ENCODE measurements at places on chromosomes 4 and X.
A peak's percentile ranks its signal among the peaks of the same experiment; 100 is the strongest.

DNA sequence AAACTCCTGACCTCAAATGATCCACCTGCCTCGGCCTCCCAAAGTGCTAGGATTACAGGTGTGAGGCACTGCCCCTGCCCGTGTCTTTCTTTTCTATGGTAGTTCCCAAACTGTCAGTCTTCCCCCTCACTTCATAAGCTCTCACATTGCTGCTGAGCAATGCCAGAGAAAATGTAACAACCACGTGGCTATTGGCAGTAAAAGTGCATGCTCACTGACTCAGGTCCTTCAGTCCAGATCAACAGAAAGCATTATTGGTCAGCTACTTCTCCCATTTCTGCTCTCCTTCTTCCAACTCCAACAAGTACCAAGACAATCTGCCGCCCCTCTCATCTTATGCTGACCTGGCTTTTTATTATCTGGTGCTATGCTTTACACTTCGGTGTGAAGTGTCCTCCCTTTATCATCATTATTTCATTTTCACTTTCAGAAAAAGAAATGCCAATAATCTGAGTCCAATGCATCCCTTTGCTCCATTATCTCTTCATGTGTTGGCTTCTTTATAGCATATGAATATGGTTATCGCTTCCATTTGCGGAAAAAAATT lies 133.8 kb upstream of the UGT8 start:
- no peak for DNase-seq

DNA sequence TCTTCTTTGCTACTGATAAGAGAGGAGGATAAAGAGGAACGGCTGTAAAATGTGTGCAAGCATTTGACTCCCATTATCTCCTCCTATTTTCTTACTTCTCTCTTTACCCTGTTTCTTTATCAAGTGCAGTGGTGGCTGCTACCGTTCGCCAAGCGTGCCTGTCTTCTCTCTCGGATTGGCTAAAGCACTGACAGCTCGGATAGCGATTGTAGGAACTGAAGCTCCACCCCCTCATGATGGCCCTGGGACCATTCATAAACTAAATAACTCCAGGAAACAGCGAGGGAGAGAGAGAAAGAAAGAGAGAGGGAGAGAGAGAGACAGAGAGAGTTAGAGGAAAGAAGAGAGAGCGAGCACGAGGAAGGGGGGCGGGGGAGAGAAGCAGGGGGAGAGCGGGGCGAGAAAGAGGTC lies 305 bp upstream of the MAB21L2 start:
- no peak for DNase-seq

- no peak for DNase-seq
These were observed 21.6 kb upstream of the REPS2 start for GRCh38 chrX:16924631-16925480.

DNA sequence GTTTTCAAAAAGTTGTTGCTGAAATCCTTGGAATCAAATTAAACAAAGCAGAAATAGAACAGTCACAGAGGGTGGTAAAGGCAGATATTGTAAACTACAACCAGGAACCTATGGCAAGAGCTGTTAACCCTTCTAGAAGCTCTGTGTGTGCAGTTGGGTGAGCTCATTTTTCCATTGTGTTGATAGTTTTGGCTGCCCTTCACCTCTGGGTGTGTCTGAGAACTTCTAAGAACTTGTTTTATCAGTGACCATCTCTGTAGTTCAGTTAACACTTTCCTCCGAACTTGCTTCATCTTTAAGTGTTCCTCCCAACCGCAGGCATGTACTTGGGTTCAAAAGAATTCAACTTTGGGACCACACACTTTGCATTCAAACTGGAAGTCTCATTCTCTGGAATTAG lies 32.7 kb downstream of the RBMX start:
- DNase-seq, result no peak

DNA sequence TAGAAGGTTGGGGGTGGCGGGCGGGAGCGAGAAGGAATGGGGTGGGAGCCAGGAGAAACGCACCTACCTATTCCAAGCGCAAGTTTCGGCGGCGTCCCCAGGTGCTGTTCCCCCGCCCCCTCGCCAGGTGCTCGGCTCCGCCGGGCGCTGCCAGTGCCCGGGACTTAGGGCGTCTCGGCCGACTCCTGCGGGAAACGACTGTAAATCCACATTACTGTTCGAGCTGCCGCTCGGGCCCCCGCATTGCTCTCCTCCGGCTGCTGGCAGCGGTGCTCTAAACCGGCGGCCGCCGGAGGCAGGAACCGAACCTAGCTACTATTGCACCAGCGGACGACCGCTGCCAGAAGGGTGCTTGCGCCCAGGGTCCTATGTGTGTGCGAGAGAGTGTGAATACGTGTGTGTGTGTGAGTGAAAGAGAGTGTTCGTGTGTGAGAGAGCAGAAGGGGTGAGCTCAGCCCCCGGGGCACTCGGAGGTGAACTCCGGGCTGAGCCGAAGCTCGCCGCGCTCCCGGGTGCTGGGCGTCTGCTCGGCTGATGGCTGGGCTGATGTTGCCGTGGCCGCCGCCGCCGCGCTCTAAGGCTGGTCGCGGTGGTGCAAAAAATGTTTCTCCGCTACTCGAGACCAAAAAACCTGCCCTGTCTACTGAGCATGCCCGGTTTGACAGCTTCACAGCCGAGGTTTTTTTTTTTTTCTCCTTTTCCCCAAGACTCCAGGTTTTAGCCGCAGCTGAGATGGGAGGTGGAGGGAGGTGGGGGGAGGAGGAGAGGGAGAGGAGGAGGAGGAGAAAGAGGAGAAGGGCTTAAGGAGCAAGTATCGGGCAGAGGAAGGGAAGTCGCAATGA lies 115.7 kb upstream of the TEX13C start:
- DNase-seq, result peak; percentile 53

DNA sequence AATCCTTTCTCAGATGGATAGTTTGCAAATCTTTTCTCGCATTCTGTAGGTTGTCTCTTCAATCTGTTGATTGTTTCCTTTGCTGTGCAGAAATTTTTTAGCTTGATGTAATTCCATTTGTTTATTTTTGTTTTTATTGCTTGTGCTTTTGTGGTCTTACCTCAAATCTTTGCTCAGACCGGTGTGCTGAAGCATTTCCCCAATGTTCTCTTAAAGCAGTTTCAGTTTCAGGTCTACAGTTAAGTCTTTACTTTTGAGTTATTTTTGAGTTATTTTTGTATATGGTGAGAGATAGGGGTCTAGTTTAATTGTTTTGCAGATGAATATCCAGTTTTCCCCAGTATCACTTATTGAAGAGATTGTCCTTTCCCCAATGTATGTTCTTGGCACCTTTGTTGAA lies 18.2 kb upstream of the SLC25A14 start:
- DNase-seq, result no peak

GRCh38 chrX:69613946-69614345 lies 2.0 kb upstream of the EDA start:
- DNase-seq, result no peak

DNA sequence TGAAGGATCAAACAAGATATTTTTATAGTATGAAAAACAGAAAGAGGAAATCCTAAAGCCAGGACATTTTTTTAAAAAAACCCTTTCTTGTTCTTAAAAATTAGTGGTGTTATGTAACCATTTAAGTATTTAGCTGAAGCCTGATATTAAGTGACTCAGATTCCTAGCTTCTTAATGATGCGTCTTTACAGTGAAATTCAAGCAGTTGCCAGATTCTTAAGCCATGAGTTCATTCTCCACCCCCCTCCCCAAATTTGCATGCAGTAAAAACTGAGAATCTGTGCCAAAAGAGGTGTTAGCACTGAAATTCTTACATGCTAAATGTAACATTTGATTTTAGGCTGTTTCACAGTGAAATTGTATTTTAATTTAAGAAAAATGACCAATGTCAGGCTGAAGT lies 180.8 kb downstream of the RAPGEF2 start:
- DNase-seq, result no peak

GRCh38 chr4:180134091-180134866 lies 2108.9 kb upstream of the TENM3 start:
- no peak for DNase-seq

DNA sequence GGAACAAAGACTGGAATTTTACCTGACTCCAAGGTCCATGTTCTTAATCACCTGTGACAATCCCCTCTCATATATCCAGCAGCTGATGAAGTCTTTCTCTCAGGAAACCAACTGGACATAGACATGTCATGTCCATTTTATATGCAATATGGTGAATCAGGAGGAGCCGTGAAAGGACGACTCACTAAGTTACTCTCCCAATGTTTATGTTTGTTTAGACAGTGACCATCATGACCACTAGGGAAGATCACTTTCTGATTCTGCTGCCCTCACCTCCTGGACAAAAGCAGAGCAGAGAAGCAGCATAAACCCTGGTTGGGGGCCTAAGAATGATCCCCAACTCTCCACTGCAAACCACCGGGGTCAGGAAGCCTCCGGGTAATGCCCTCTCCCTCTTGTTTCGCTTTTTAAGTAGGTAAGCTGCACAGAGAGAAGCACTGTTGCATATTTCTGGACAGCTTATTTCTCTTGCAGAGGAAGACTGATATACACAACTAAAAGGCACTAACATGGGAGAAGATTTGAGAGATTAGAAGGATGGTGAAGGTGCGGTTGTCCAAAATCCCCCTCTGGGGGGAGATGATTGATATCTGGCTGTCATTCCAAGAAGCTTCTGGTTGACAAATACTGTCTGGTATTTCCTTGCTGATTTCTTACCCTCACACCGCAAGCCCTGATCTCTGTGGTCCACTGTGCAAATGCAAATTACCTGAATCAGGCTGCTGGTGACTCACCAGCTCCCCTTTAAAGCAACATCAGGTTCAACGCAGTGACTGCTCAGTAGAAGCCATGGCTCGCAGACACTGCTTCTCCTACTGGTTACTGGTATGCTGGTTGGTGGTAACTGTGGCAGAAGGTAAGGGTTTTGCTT lies at the start of gene ODAPH:
TSS of gene ODAPH (plus strand) at position 773 of the 871 bp plus-strand sequence. CDS start at position 790, 17 bp downstream.
- no peak for DNase-seq

- DNase-seq, result no peak
These were observed 33.0 kb downstream of the SMS start for GRCh38 chrX:21973321-21974010.

- no peak for DNase-seq
These were observed 86.2 kb upstream of the CAMK2D start for GRCh38 chr4:113847710-113848109.

DNA sequence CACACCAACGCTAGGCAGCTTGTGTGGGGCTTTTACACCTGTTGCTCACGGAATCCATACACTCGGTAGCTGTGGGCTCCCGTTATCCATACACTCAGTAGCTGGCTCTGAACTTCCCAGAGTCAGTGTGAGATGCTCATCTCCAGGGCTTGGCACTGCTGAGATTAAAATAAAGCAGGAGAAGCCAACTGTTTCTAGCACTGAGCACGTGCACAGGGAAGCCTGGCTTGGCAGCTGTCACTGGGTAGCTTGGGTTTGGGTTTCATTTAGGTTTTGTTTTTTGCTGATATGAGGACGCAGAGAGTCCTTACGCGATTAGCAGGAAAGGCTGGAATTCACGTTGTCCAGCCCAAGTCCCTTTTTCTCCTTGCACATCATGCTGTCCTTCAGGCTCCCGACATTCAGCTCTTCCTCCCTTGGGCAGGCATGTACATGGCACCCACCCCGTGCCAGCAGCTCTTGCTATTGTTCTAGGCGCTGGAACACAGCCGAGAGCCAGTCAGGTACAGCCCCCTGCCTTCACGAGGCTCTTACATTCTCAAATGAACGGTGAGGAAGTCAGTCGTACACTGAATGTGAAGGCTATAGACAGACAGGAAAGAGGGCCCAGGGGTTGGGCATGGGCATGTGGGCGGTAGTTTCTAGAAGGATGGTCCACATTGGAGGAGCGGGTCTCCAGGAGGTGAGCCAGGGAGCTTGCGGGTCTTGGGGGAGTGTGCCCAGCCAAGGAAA lies 25.9 kb downstream of the NSG1 start:
- no peak for DNase-seq

DNA sequence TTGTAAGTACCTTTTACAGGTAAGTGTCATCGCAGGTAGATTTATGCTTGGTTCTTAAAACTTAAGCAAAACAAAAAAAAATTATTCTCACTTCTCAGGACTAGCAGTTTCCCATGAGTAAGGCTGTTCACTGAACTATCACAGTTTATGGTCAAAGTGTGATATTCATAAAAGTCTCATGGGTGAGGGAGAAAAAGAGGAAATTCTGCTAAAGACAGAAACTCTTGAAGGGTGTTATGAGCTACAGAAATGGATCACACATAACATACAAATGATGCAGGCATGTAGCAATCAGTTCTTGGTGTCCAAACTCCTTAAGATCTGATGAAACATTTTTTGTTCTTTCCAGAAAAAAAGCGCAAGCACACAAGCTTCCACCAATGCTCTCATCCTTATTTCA lies 8.5 kb downstream of the RAB9A start:
- no peak for DNase-seq

GRCh38 chrX:28498658-28499057 lies 88.6 kb upstream of the IL1RAPL1 start:
- DNase-seq, result no peak

- DNase-seq, result no peak
These were observed 20.5 kb downstream of the DDIT4L start for GRCh38 chr4:100169491-100170485.

DNA sequence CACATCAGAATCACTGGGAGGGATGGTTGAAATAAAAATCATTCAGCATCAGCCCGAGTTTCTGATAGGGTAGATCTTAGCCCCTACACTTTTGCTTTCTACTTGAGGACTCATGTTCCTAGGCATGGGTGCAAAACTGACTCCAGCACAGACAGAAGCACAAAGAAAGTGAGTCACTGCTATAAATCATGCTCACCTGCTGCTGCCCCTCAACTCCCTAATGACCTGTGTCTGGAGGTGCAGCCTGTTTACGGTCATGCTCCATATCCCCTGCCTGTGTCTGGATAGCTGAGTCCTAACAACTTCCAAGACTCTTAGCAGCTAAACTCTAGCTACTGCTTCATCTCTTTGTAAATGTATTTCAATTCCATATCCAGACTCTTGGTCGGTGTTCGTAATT lies 57.8 kb downstream of the ADGRA3 start:
- no peak for DNase-seq

- DNase-seq, result no peak
These were observed 4.1 kb upstream of the SOX3 start for GRCh38 chrX:140508958-140509357.

DNA sequence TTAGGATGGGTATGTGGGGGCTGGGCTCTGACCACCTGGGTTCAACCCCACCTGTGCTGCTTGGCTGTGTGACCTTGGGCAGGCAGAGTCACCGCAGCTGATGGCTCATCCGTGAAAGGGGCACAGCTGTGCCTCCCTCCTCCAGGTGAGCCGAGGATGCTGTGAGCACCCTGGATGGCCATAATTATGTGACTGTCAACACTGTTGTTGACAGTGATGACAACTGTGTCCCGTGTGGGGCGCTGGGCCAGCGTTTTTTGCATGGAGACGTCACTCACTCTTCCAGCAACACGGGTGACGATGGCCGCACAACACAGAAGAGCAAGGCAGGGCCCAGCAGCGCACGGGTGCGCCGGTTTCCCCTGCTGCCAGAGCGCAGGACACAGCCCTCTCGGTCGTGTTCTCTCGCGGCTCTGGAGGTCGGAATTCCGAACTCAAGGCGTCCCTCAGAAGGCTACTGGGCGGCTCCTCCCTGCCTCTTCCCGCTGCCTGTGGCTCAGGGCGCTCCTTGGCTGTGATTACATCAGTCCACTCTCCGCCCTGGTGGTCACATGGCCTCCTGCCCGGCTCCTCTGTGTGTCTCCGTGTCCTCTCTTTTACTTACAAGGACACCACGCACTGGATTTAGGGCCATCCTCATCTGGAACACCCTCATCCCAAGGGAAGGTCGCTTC lies 1.3 kb downstream of the SH3TC1 start:
- DNase-seq, result no peak

GRCh38 chr4:5691491-5692132 lies 16.7 kb downstream of the EVC2 start:
- no peak for DNase-seq
